ENCODE measurements at places on chromosomes 13 and 19. TPM values are rescaled to one million over a fixed set of nuclear protein-coding genes. Genes with fewer than 3 reads are reported as not detected.

The PRR20B gene
- total RNA-seq, result not detected

DNA sequence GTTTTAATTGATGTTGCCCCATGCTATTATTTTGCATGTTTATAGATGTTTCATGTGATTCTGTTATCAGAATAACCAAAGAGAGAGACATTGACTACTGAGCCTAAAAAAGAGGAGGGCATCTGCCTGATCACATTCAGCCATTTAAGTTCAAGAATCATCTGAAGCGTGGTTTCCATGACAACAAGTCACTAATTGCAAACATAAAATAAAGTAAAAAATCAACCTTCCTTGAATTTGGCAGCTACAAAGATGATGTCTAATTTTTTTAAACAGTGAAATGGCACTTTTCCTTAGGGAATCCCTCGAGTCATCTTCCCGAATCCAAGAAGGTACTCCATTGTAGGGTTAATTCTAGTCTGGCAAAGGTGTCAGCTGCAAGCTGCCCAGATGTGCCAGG lies 884.2 kb downstream of the DIAPH3 start:
- no peaks in the 10 kb centered on the region for H3K4me1 ChIP-seq
- H3K36me3 ChIP-seq, result no peaks in the 10 kb centered on the region
- H3K27ac ChIP-seq, result no peak overlapping the region
- H3K4me3 ChIP-seq, result no peak overlapping the region
- no peaks in the 10 kb centered on the region for H3K27me3 ChIP-seq

DNA sequence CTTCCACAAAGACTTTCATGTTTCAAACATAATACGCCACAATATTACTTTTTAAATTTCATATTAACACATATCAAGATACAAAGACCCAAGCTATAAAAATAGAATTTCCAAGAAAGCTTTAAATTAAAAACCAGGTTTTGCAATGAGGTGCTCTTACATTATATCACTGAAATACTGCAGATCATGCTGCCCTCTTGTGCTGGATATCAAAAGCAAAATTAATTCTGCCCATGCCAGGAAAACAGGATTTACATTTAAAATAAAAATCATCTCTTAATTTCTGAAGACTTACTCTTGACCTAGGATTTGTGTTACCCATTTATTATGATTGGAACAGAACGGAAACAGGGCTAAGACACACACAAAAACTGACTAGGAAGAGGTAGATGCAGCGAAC lies 145.0 kb downstream of the ABCC4 start:
- H3K27me3 ChIP-seq, result no peaks in the 10 kb centered on the region
- no peak for DNase-seq
- no peak overlapping the region for H3K27ac ChIP-seq
- H3K4me1 ChIP-seq, result no peaks in the 10 kb centered on the region

- no peak overlapping the region for H3K27ac ChIP-seq
- no peak overlapping the region for H3K4me3 ChIP-seq
- DNase-seq, result no peak
- peaks cover 10% of the 10 kb centered on the region for H3K27me3 ChIP-seq
Observed at GRCh38 chr13:97005625-97006262, 11.5 kb upstream of the OXGR1 start.

GRCh38 chr13:35892837-35893814 lies 238.1 kb downstream of the DCLK1 start:
- H3K4me1 ChIP-seq, result no peaks in the 10 kb centered on the region
- no peaks in the 10 kb centered on the region for H3K27me3 ChIP-seq
- H3K4me3 ChIP-seq, result no peak overlapping the region
- no peaks in the 10 kb centered on the region for H3K36me3 ChIP-seq
- no peak overlapping the region for H3K27ac ChIP-seq

The C19orf67 gene
- not detected for total RNA-seq

- no peak for DNase-seq
- no peaks in the 10 kb centered on the region for H3K27me3 ChIP-seq
- no peak overlapping the region for H3K27ac ChIP-seq
- H3K4me3 ChIP-seq, result no peak overlapping the region
- H3K36me3 ChIP-seq, result no peaks in the 10 kb centered on the region
Observed at GRCh38 chr13:71876648-71877255, 9.7 kb upstream of the DACH1 start.

The SAMD1 gene
- total RNA-seq, result 36.0 TPM
